Gastroesophageal sphincter (tissue), 4 donors: ENCODE measurements at places on chromosomes 7 and 10. TPM values are rescaled to one million over a fixed set of nuclear protein-coding genes. Genes with fewer than 3 reads are reported as not detected.

- no peak for ATAC-seq
Observed at GRCh38 chr7:80199051-80199450, 64.4 kb downstream of the GNAI1 start.

GRCh38 chr10:8069627-8070026 lies 15.1 kb downstream of the GATA3 start:
- no peak for ATAC-seq

GRCh38 chr10:52949899-52950298 lies 177.3 kb upstream of the MBL2 start:
- no peak for ATAC-seq

GRCh38 chr7:77736991-77737390 lies 40.7 kb downstream of the RSBN1L start:
- no peak for ATAC-seq

- ATAC-seq, result no peak
Observed at GRCh38 chr10:49791100-49791499, 29.0 kb upstream of the OGDHL start.

DNA sequence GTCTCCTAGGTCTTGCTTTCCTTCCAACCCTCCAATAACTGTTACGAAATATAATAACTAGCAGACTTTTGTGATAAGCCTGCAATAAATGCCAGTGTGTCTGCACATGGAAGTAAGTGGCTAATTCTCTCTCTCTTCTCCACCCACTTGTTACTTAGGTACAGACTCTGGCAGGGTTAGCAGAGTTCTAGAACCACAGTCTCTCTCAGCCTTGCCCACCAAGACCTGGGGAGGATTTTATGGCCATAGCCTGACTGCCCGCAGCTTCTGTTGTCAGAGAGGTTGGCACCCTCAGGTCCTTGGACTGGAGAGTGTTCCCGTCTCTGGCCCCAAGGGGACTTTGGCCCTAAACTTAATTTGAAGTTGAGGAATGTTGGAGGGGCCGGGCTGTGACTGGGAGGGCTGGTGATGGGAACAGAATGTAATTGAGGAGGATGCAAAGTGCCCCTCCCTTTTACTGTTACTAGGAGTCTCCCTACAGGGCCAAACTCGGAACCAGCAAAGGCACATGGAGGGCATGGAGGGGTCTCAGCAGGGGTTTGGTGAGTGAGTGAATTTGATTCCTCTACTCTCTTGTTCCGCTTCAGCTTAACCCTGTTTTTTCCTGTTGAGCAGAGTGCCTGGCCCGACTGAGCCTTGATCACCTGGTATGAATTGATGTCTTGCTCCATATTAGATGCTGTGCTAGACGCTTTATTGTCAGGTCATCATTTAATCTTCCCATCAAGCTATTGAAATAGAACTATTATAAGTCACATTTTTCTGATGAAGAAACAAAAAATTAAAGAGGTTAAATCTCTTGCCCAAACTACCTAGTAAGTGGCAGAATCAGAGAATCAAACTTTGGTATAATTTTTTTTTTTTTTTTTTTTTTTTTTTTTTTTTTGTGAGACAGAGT lies 37.0 kb upstream of the LCOR start:
- ATAC-seq, result no peak

- no peak for ATAC-seq
Observed at GRCh38 chr10:79378383-79378646, 31.0 kb downstream of the PPIF start.

- ATAC-seq, result no peak
Observed at GRCh38 chr10:3654496-3654895, 130.5 kb downstream of the KLF6 start.

DNA sequence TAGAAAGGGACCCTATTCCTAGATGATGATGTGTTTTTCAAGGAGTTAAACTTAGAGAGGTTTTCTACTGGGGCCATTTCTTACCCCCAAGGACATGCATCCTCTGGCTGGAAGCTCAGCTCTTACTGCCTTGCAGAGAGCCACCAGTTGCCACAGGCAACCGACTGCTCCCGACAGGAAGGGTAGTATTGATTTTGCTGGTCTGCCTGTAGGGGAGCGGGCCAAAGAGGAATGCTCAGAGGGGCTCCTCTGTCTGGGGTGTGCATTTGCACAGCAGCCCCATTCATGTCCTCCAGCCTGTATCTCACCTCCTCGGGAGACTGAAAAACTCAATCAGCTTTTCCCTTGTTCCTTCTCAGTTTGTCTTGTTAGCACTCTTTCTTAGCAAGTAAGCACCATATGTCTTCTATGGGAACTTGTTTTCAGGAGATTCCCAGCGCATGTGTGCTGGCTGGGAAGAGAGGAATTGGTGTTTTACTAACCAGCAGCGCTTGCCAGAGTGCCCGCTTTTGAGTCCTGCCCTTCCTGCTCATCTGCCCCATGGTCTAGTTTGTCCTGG lies 739.0 kb upstream of the GALNT17 start:
- ATAC-seq, result no peak

- ATAC-seq, result no peak
Observed at GRCh38 chr7:97639036-97639435, 92.8 kb upstream of the TAC1 start.

DNA sequence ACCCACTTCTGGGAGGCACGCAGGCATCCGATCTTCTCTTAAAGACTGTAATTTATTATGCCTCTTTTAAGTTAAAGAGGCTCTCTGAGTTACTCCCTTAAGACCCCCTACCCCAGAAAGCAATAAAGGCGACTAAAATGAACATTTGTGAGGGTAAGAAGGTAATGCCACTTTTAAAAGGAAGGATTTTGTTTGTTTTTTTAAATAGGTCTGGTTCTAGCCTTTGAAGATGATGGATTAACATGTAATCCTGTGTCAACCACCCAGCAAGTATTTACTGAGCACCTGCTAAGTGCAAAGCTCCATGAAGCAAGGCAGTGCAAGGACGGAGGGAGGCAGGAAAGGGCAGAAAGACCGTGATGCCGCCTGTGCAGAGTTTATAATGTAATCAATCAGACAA lies 26.1 kb downstream of the SH3PXD2A start:
- no peak for ATAC-seq

GRCh38 chr7:153473185-153473584 lies 579.0 kb upstream of the DPP6 start:
- no peak for ATAC-seq

DNA sequence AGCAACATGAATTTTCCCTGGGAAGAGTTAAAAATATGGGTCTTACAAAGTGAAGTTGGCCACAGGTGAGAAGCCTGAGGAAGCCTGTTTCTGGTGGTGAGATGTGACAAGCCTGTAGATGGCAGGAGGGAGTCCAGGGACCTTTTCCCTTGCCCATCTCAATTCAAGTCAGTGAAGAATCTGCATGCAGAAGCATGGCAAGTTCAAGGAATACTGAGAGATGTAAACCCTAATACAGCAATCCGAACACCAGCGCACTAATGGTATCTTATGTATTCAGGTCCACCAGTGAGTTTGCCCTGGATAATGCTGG lies 73.6 kb downstream of the RHOBTB1 start:
- ATAC-seq, result no peak

GRCh38 chr7:41203542-41203941 lies 499.3 kb downstream of the INHBA start:
- ATAC-seq, result no peak

DNA sequence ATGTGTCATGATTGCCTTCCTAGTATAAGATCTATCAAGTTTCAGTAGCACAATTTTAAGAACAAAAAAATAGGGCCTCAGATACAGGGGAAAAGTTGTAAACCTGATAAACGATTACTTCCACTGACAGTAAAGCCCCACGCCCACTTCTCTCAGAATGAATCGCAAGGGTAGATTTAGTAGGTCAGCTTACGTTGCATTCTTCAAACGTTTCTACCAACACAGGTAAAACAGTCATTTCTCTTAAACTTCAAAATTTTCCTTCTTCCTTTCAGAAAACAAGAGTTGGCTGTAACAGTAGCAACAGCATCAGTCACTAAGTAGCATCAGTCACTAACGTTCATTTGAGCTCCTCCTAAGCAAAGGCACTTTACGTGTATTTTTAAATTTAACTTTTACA lies 221.5 kb downstream of the ADAM12 start:
- ATAC-seq, result no peak

DNA sequence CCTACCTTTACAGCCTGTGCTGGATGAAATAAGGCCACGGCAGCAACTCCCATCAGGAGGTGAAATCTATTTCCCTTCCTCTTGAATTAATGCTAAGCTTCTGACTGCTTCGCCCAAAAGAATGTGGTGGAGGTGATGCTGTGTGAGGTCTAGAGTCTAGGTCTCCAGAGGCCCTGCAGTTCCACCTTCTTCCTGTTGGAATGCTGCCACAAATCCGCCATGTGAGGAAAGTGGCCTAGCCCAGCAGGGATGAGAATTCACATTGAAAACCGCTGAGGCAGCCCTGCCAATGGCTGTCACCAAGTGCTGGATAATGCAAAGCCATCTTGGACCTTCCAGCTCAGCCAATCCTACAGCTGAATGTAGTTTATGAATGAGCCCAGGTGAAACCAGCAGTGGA lies 28.0 kb downstream of the RHOBTB1 start:
- ATAC-seq, result no peak

GRCh38 chr7:120028636-120029035 lies 244.3 kb upstream of the KCND2 start:
- ATAC-seq, result no peak

GRCh38 chr10:6068422-6068821 lies 6.3 kb upstream of the IL2RA start:
- no peak for ATAC-seq

DNA sequence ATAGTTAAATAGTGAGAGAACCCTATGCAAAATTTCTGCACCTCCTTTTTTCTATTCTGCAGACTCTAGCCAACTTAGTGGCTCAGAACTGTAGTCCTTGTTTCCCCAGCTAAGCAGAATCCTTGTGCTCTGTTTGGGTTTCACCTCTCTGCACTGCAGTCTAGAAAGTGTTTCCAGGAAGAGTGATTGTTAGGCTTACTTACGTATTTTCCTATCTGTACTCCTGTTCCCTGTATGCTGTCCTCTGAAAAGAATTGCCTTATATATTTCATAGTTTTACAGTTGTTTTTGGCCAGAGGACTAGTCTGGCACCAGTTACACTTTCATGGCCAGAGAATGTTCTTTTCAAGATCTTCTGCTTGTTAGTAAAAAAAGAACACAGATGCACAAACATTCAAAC lies 154.6 kb upstream of the POT1 start:
- no peak for ATAC-seq

GRCh38 chr10:68560943-68561864 lies 1.1 kb downstream of the TET1 start:
- ATAC-seq, result peak; percentile 28

DNA sequence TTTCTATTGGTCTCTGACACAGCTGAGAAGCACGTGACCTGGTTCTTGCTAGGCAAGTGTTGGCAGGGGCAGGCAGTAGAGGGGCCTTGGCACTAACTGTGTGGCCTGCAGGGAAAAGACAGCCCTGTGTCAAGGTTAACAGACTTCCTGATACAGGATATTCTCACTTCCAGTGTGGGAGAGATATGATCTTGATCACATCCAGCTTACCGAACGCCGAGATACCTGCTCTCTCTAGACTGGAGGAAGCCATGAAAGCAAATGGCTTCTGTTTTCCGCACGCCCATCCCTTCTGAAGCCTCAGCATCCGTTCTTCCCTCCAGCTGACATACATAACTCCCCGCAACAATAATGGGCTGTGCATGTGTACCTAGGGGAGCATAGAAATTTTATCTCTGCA lies 79.4 kb downstream of the VSTM4 start:
- ATAC-seq, result no peak

GRCh38 chr7:16586081-16586874 lies 59.3 kb downstream of the ANKMY2 start:
- peak; percentile 40 for ATAC-seq

- no peak for ATAC-seq
Observed at GRCh38 chr7:138726288-138726687, 25.1 kb upstream of the SVOPL start.

- ATAC-seq, result no peak
Observed at GRCh38 chr7:151095828-151096475, 9.7 kb downstream of the AGAP3 start.

- peak; percentile 29 for ATAC-seq
Observed at GRCh38 chr10:13961097-13961496, 369.6 kb downstream of the FRMD4A start.

DNA sequence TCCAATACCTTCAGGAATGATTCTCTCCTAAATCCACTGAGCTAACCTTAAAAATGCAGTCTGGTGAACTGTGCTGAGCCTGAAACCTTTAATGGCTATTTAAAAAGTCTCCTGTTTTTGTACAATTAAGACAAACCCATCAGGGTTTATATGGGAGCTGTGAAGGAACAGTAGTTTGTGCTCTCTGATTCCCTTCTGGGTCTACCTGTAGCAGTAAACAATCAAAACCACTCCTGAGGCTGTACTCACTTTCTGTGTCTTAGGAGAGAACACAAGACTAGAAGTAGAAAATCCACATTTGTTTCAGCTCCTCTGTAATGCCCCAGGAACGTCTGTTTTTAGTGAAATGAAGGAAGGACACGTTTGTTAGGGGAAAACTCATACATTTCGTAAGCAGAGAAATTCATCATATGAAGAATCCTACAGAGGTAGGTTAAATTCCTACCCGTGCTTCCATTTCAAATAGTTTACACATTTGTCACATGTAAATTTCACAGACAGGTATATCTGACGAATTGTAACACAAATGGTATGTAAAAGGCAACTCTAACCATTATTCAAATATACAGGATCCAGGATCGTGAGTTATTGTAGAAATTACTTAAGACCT lies 2.6 kb downstream of the CUX1 start:
- no peak for ATAC-seq

GRCh38 chr7:27478084-27478483 lies 184.6 kb downstream of the HIBADH start:
- ATAC-seq, result no peak

- peak; percentile 30 for ATAC-seq
Observed at GRCh38 chr7:85185424-85186082, 1.3 kb downstream of the SEMA3D start.

DNA sequence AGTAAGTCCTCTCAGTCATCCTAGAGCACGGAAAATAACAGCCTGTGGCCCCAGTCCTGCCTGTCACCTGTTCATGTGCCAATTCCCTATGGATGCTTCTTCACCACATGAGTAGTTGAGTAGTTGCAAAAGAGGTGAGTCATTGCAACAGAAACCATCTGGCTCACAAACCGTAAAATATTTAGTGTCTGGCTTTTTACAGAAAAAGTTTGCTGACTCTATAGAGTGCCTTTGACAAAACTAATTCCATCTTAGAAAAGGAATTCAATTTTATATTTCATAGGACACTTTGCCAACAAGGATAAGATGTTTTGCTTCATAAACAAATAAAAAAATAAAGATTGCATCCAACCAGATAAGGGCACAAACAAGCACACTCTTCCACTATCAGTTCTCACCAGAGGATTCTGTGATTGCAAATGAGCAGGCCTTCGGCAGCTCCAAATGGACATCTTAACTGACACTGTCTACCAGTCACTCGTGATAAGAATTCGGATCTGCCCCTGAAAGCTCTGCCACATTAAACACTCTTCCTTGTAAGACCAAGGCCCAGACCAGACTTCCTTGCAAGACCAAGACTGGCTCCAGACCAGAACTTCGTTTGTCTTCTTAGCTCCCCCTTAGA lies 242.7 kb upstream of the SEMA3C start:
- peak; percentile 79 for ATAC-seq

Gene TMEM270
- total RNA-seq, result not detected

Gene ITIH5
- total RNA-seq, result 66.8 TPM

Gene DEPP1
- 48.3 TPM for total RNA-seq

Gene PITRM1
- 88.9 TPM for total RNA-seq
